ENCODE measurements at places on chromosomes 11 and 22. TPM values are rescaled to one million over a fixed set of nuclear protein-coding genes. Genes with fewer than 3 reads are reported as not detected.

Gene OR51B5
- not detected for total RNA-seq

Gene POU2AF1
- 1.6 TPM for total RNA-seq

Gene OLFML1
- total RNA-seq: not detected

Gene ARCN1
- 112 TPM for total RNA-seq

Gene MN1
- total RNA-seq: 0.18 TPM

Gene ACCS
- 51.9 TPM for total RNA-seq

Gene FADS1
- 73.7 TPM for total RNA-seq

Gene CDC42EP1
- total RNA-seq: not detected

Gene CNGA4
- total RNA-seq: not detected

Gene ALDH3B1
- not detected for total RNA-seq

Gene PLEKHB1
- 13.6 TPM for total RNA-seq

Gene SCGB1D2
- total RNA-seq: not detected

Gene MEI1
- 56.0 TPM for total RNA-seq

Gene SOX10
- not detected for total RNA-seq

Gene OR8D2
- not detected for total RNA-seq
